ENCODE measurements at places on chromosomes 4 and X.

GRCh38 chr4:13849778-13850177 lies 222.3 kb upstream of the BOD1L1 start:
- no peak for DNase-seq

GRCh38 chrX:139890991-139891700 lies 41.7 kb downstream of the ATP11C start:
- DNase-seq = peak; percentile 86

- no peak for DNase-seq
Observed at GRCh38 chrX:51862920-51863319, 30.5 kb upstream of the MAGED1 start.

DNA sequence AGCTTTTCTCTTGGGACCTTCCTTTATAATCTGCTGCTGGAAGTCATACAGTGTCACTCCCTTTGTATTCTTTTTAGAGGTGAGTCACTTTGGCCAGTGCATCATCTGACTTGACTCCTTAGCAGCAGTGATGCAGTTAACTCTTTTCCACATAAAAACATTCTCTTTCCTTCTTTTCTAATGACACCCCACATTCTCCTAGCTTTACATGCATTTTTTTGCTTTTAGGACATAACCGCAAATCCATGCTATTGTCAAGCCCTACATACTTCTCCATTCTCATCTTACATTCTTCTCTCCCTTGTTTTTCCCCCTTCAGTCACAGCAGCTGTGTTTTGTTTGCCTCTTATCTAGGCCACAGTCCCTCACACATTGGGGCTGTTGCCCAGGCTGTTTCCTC lies 55.1 kb downstream of the ZNF330 start:
- DNase-seq = peak; percentile 95

- DNase-seq = no peak
Observed at GRCh38 chrX:41982953-41983352, 59.6 kb upstream of the CASK start.

DNA sequence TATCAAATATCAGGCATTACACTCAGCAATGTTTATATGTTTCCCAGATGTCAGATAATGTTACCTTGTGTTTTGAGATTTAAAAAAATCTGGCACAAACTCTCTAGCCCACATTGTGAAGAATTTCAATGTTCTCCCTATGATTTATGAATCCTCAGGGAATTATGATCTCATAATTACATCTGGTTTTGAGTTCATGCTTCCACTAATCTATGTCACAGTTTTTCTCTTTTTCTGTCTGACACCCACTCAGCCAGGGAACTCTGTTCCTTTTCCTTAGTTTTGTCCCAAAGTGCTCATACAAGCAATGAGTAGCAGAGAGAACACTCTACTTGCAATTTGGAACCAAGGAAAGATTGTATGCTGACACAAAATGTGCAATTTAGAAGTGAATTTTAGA lies 212.1 kb upstream of the POF1B start:
- DNase-seq = no peak

- DNase-seq = no peak
Observed at GRCh38 chr4:15983610-15984009, 20.6 kb upstream of the FGFBP2 start.

DNA sequence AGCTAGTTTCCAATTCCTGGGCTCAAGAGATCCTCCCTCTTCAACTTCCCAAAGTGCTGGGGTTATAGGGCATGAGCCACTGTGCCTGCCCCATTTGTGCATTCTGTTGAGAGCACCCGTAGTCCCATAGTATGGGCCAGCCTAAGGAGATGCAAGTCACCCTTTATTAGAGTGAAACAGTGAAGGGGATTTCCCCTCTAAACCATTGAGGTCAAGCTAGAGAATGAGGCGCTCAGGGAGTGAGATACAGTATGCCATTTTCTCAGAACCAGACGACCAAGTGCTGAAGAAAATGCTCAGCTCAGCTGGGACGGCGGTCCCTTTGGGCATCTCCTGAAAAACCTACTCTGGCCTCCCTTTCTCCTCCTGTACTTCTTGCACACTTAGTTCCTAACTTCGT lies 18.7 kb downstream of the RNF4 start:
- DNase-seq = no peak
